Kidney (tissue), 22 donors: ENCODE measurements at places on chromosomes 2 and 18. TPM values are rescaled to one million over a fixed set of nuclear protein-coding genes. Genes with fewer than 3 reads are reported as not detected.

GRCh38 chr2:149915151-149915550 is 327.6 kb upstream of the MMADHC start:
- no peak overlapping the region for H3K27ac ChIP-seq
- no peak overlapping the region for H3K4me3 ChIP-seq
- no peaks in the 10 kb centered on the region for H3K4me1 ChIP-seq
- DNase-seq, result no peak

DNA sequence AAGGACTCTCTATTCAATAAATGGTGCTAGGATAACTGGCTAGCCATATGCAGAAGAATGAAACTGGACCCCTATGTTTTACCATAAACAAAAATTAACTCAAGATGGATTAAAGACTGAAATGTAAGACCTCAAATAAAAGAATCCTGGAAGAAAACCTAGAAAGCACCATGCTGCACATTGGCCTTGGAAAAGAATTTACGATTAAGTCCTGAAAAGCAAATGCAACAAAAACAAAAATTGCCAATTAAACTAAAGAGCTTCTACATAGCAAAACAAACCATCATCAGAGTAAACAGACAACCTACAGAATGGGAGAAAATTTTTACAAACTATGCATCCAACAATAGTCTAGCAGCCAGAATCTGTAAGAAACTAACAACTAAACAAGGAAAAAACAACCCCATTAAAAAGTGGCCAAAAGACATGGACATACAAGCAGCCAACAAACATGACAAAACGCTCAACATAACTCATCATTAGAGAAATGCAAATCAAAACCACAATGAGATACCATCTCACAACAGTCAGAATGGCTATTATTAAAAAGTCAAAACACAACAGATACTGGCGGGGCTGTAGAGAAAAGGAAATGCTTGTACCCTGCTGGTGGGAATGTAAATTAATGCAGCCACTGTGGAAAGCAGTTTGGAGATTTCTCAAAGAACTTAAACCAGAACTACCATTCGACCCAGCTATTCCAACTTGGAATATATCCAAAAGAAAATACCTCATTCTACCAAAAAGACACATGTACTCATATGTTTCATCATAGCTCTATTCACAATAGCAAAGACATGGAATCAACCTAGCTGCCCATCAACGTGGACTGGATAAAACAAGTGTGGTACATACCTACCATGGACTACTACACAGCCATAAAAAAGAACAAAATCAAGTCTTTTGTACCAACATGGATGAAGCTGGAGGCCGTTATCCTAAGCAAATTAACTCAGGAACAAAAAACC is 30.6 kb downstream of the SEPTIN10 start:
- no peaks in the 10 kb centered on the region for H3K27me3 ChIP-seq
- H3K4me1 ChIP-seq, result no peaks in the 10 kb centered on the region
- no peak overlapping the region for H3K27ac ChIP-seq
- peaks cover 4% of the 10 kb centered on the region for H3K36me3 ChIP-seq
- DNase-seq, result no peak

GRCh38 chr2:110871637-110872036 is 139.3 kb downstream of the ACOXL start:
- H3K4me3 ChIP-seq, result no peak overlapping the region
- no peaks in the 10 kb centered on the region for H3K36me3 ChIP-seq
- no peaks in the 10 kb centered on the region for H3K27me3 ChIP-seq
- H3K4me1 ChIP-seq, result no peaks in the 10 kb centered on the region
- no peak for DNase-seq

DNA sequence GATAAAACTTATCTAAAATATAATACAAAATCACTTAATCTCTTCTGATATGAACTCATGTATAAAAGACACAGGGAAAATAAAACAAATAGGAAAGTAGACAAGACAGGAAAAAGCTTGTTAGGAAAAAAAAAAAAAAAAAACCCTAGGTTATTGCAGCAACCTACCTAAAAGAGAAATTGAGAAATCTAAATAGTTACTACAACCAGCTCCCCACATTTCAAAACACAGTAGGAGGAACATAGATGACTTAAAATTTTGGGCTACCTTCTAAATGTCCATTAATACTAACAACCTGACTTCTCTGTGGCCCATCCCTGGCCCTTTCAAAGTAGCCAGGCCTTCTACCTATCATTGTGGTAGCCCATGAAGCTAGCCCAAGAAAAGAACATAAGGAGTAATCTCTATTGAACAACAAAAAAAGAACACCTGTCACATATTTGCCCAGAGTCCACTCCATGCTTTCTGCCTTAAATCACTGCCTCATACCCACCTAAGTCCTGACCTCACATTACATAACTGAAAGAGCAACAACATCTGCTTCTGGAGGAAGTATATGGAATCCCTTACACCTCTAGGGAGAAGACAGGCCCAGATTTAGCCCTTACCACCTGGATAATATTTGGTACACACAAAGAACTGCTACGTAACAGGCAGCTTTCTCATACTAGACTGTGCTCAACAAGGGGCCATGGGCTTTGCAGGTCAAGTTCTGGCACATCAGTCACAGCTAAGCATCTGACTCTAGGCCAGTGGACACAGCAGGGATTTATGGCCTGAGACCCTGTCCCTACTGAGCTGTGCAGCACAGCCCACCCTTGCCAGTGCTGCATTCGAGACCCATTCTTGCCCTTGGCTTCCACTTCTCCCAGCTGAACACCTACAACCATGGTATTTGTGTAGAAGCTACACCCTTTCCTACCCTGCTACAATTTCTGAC is 8.5 kb downstream of the SUCLG1 start:
- no peaks in the 10 kb centered on the region for H3K27me3 ChIP-seq
- H3K27ac ChIP-seq, result no peak overlapping the region
- DNase-seq, result no peak
- peaks cover 2% of the 10 kb centered on the region for H3K36me3 ChIP-seq
- peaks cover 17% of the 10 kb centered on the region for H3K4me1 ChIP-seq
- H3K4me3 ChIP-seq, result no peak overlapping the region

GRCh38 chr2:54677476-54678265 is 45.8 kb upstream of the EML6 start:
- no peaks in the 10 kb centered on the region for H3K27me3 ChIP-seq
- H3K27ac ChIP-seq, result no peak overlapping the region
- H3K36me3 ChIP-seq, result no peaks in the 10 kb centered on the region

DNA sequence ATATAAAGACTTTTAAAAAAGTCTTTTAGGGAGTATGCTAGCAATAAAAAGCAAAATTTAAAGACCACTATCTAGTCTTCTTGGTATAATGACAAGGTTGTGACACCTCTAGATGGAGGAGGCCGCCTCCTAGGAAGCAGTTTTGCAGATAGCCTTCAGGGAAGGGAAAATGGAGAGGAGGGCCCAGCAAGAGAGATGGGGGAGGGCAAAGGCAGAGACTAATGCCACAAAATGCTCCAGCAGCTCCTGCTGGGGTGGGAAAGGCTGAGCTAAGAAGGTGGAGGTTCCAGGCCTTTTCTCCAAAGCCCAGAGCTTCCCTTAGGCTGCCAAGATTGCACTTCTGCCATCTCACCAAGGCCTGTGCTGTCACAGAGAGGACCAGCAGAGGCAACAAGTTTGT is 153.9 kb upstream of the THSD7B start:
- DNase-seq, result no peak
- H3K36me3 ChIP-seq, result no peaks in the 10 kb centered on the region
- H3K4me3 ChIP-seq, result no peak overlapping the region
- no peaks in the 10 kb centered on the region for H3K4me1 ChIP-seq

GRCh38 chr2:120108749-120109148 is 95.9 kb downstream of the EPB41L5 start:
- no peak overlapping the region for H3K4me3 ChIP-seq
- H3K4me1 ChIP-seq, result no peaks in the 10 kb centered on the region
- H3K27ac ChIP-seq, result no peak overlapping the region
- no peaks in the 10 kb centered on the region for H3K27me3 ChIP-seq

DNA sequence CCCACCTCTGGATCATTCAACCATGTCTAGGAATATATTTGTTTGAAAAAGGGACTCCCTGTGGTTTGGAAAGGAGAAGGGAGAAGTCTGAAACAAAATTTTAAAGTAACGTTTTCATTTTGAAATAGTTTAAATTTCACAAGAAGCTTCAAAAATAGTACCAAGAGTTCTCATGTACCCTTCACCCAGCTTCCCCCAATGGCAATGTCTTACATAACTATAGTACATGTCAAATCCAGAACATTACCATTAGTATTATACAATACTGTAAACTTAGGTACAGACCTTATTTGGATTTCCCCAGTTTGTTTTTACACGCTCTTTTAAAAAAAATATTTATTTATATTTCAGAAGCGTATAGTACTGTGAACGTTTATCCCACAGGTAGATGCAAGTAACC is 4.0 kb upstream of the LYG2 start:
- no peak overlapping the region for H3K27ac ChIP-seq
- H3K27me3 ChIP-seq, result no peaks in the 10 kb centered on the region
- DNase-seq, result no peak

- DNase-seq, result no peak
- H3K27me3 ChIP-seq, result no peaks in the 10 kb centered on the region
- H3K4me3 ChIP-seq, result no peak overlapping the region
- H3K27ac ChIP-seq, result no peak overlapping the region
- no peaks in the 10 kb centered on the region for H3K4me1 ChIP-seq
These were observed 121.4 kb upstream of the COL5A2 start for GRCh38 chr2:189300916-189301315.

DNA sequence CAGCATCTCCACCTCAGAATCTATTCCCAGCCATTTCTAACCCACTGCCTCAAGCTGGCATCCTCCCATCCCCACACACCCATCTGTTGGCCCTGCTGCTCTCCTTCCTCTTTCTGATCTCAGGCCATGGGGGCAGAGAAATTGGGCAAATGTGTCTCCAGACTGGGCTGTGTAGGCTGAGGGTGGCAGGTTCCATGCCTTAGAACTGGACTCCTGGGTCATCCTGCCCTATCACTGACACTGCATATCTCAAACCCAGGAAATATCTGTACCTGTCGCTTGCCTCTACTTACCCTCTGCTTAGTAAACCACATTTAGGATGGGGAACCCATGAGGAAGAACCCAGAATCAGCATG is 1.8 kb downstream of the WNT10A start:
- H3K4me3 ChIP-seq, result no peak overlapping the region
- H3K36me3 ChIP-seq, result no peaks in the 10 kb centered on the region
- peaks cover 12% of the 10 kb centered on the region for H3K4me1 ChIP-seq
- no peak for DNase-seq
- H3K27me3 ChIP-seq, result peaks cover 28% of the 10 kb centered on the region
- H3K27ac ChIP-seq, result no peak overlapping the region

GRCh38 chr2:175399326-175399725 is 217.8 kb upstream of the ATP5MC3 start:
- H3K27ac ChIP-seq, result no peak overlapping the region
- H3K4me3 ChIP-seq, result no peak overlapping the region
- no peaks in the 10 kb centered on the region for H3K4me1 ChIP-seq
- no peaks in the 10 kb centered on the region for H3K36me3 ChIP-seq
- no peaks in the 10 kb centered on the region for H3K27me3 ChIP-seq

- no peak for DNase-seq
- no peak overlapping the region for H3K4me3 ChIP-seq
- H3K27me3 ChIP-seq, result no peaks in the 10 kb centered on the region
- no peaks in the 10 kb centered on the region for H3K4me1 ChIP-seq
These were observed 29.6 kb downstream of the RAMP1 start for GRCh38 chr2:237889016-237889415.

- DNase-seq, result no peak
- no peaks in the 10 kb centered on the region for H3K4me1 ChIP-seq
- no peak overlapping the region for H3K27ac ChIP-seq
- no peaks in the 10 kb centered on the region for H3K27me3 ChIP-seq
- no peak overlapping the region for H3K4me3 ChIP-seq
- no peaks in the 10 kb centered on the region for H3K36me3 ChIP-seq
These were observed 42.9 kb downstream of the MMADHC start for GRCh38 chr2:149544692-149545091.

- no peak for DNase-seq
- H3K27me3 ChIP-seq, result peaks cover 69% of the 10 kb centered on the region
- no peaks in the 10 kb centered on the region for H3K4me1 ChIP-seq
- H3K36me3 ChIP-seq, result no peaks in the 10 kb centered on the region
- H3K4me3 ChIP-seq, result no peak overlapping the region
- H3K27ac ChIP-seq, result no peak overlapping the region
These were observed 319 bp upstream of the EN1 start for GRCh38 chr2:118847762-118848172.

Gene MRPL44
- 24.2 TPM for total RNA-seq

Gene TXNDC2
- 0.16 TPM for total RNA-seq

Gene RGPD8
- 13.8 TPM for total RNA-seq

Gene STK11IP
- 33.7 TPM for total RNA-seq

Gene TBC1D8
- 47.9 TPM for total RNA-seq

Gene LCT
- total RNA-seq, result not detected

Gene HYCC2
- total RNA-seq, result 30.1 TPM

Gene TDRD15
- 0.06 TPM for total RNA-seq

Gene ONECUT2
- 0.22 TPM for total RNA-seq
